ENCODE measurements at places on chromosomes 6 and 20.

DNA sequence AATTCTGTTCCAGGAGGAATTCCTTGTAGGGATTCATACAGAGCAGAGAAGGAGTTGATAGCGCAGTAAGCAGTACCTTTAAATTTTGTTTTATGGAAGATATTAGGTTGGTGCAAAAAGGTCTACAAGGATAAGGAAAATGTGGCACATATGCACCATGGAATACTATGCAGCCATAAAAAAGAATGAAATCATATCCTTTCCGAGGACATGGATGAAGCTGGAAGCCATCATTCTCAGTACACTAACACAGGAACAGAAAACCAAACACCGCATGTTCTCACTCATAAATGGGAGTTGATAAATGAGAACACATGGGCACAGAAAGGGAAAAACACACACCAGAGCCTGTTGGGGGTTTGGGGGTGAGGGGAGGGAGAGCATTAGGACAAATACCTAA, 37.4 kb upstream of the TXLNB start:
- no peaks in the 10 kb centered on the region for H3K36me3 ChIP-seq
- no peak for DNase-seq
- H3K4me1 ChIP-seq: no peaks in the 10 kb centered on the region
- no peak overlapping the region for H3K27ac ChIP-seq
- H3K27me3 ChIP-seq: no peaks in the 10 kb centered on the region

GRCh38 chr6:5045416-5045815, 39.7 kb upstream of the PPP1R3G start:
- H3K4me1 ChIP-seq: no peaks in the 10 kb centered on the region
- no peak overlapping the region for H3K27ac ChIP-seq
- H3K4me3 ChIP-seq: no peak overlapping the region
- DNase-seq: no peak
- H3K27me3 ChIP-seq: no peaks in the 10 kb centered on the region
- no peaks in the 10 kb centered on the region for H3K36me3 ChIP-seq

DNA sequence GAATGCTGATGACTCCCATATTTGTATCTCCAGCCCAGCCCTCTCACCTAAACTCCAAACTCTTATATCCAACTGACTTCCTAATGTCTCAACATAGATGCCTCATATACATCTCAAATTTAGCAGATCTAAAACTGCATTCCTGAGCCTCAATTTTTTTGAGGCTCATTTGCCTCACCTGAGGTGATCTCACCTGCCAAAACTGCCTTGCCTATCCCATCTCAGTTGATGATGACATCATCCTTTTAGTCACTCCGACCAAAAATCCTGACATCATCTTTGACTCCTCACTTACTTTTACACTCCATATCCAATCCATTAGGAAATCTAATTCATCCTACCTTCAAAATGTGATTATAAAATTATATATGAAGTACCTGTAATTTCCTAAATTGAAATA, 25.6 kb upstream of the SLPI start:
- H3K27ac ChIP-seq: no peak overlapping the region
- H3K4me3 ChIP-seq: no peak overlapping the region
- no peaks in the 10 kb centered on the region for H3K4me1 ChIP-seq
- no peak for DNase-seq

DNA sequence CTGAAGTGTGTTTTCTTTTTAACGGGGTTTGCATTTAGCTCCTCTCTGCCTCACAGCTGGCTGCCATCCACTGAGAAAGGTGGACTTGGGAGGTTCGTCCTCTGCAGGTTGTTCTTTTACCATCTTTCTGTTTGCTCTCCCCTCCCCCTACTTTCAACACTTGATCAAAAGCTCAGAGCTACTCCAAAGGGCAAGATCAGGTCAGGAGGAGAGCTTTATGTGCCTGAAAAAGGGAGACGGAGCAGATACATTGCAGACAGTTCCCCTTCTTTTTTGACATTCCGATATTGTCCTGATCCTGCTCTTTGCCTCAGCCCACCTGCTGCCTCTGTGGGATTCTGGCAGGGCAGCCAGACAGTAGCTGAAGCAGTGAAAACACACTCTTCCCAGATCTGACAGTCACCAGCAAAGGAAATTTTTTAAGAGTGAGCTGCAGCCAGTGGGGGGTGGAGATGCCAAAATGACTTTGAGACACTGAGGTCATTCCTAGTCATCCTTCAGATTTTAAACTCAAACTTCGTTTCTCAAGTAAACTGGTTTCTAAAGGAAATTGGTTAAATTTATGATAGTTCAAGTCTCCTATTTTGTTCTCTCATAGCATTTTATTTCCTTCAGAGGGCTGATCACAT, 26.5 kb downstream of the SMLR1 start:
- H3K4me1 ChIP-seq: peaks cover 13% of the 10 kb centered on the region
- no peak overlapping the region for H3K27ac ChIP-seq
- DNase-seq: no peak

DNA sequence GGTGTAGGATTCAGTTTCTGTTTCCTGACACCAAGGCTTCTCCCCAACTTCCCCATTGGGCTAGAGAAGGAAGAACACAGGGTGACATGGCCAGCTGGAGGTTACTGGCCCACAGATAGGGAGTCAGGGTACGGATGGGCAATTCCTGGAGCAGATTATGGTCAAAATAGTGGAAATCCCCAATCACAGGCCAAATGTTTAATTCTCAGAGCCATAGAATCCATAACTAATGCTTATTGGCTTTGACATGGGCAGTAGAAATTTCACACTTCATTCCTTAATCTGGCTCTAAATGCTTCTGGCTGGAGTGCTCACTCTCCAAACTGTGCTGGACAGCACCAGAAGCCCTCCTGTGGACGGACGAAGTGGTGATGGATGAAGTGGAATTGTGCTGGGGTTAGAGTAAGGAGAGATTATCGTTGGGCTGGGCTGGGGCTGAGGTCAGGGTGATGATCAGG, 887 bp downstream of the SIGLEC1 start:
- no peaks in the 10 kb centered on the region for H3K27me3 ChIP-seq
- no peaks in the 10 kb centered on the region for H3K4me1 ChIP-seq
- H3K4me3 ChIP-seq: no peak overlapping the region
- DNase-seq: no peak

DNA sequence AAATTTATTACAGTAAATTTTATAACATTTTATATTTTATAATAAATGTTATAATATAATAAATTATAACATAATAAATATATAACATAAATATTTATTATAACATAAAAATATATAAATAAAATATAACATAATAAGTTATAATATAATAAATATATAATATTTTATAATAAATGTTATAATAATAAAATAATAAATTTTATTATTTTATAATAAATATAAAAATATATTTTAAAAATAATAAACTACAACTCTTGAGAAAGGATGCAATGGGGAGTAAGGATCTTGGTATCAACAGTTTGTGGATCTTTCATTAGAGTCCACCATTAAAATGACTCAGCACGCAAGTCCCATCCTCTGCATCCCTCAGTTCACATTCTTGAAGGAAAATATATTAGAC, 312.6 kb downstream of the MEI4 start:
- H3K27me3 ChIP-seq: no peaks in the 10 kb centered on the region
- no peak overlapping the region for H3K4me3 ChIP-seq
- H3K27ac ChIP-seq: no peak overlapping the region

GRCh38 chr6:168384045-168385036, 56.6 kb upstream of the SMOC2 start:
- no peaks in the 10 kb centered on the region for H3K36me3 ChIP-seq
- H3K4me3 ChIP-seq: no peak overlapping the region
- H3K27me3 ChIP-seq: no peaks in the 10 kb centered on the region
- H3K27ac ChIP-seq: no peak overlapping the region
- no peaks in the 10 kb centered on the region for H3K4me1 ChIP-seq

GRCh38 chr6:113464960-113465359, 392.2 kb upstream of the MARCKS start:
- no peak overlapping the region for H3K4me3 ChIP-seq
- DNase-seq: no peak
- H3K4me1 ChIP-seq: no peaks in the 10 kb centered on the region

DNA sequence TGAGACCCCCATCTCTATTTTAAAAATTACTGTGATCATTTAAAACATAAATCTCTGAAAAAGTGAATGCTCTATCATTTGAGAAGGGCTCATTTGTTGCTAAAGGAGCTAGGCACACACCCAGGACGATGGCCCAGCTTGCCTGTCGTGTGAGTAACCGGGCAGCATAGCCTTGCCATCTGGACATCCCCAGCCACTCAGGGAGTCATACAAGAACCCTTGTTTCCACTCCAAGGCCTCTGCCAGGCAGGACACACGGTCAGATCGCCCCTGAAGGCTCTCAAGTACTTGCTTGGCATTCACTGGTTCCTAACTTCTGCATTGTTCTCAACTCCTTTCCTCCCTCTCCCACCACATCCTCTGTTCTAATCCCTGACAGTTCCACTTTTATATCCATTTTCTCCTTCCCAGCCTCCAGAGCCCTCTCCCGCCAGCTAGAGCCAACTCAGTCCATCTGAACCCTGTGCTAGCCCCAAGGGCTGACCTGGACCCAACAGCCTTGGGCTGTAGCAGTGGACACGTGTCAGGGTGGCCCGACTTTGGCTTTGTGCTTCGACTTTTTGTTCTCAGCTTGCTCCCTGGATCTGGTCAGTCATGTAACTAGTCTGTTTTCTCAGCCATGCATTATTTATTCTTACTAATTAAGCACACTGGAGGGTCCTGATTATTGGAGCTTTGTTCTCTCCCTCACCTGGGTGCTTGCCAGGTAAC, 15.7 kb upstream of the EZR start:
- peaks cover 2% of the 10 kb centered on the region for H3K4me1 ChIP-seq
- no peaks in the 10 kb centered on the region for H3K36me3 ChIP-seq
- no peaks in the 10 kb centered on the region for H3K27me3 ChIP-seq

GRCh38 chr20:10536531-10536930, 101.4 kb downstream of the SLX4IP start:
- H3K4me1 ChIP-seq: peaks cover 3% of the 10 kb centered on the region
- no peak overlapping the region for H3K27ac ChIP-seq
- H3K27me3 ChIP-seq: no peaks in the 10 kb centered on the region
- H3K4me3 ChIP-seq: no peak overlapping the region
- DNase-seq: peak; percentile 47
- H3K36me3 ChIP-seq: no peaks in the 10 kb centered on the region

- no peaks in the 10 kb centered on the region for H3K27me3 ChIP-seq
- no peak overlapping the region for H3K27ac ChIP-seq
- no peaks in the 10 kb centered on the region for H3K36me3 ChIP-seq
- H3K4me1 ChIP-seq: no peaks in the 10 kb centered on the region
- H3K4me3 ChIP-seq: no peak overlapping the region
These were observed 28.5 kb downstream of the HDDC2 start for GRCh38 chr6:125273251-125273650.

DNA sequence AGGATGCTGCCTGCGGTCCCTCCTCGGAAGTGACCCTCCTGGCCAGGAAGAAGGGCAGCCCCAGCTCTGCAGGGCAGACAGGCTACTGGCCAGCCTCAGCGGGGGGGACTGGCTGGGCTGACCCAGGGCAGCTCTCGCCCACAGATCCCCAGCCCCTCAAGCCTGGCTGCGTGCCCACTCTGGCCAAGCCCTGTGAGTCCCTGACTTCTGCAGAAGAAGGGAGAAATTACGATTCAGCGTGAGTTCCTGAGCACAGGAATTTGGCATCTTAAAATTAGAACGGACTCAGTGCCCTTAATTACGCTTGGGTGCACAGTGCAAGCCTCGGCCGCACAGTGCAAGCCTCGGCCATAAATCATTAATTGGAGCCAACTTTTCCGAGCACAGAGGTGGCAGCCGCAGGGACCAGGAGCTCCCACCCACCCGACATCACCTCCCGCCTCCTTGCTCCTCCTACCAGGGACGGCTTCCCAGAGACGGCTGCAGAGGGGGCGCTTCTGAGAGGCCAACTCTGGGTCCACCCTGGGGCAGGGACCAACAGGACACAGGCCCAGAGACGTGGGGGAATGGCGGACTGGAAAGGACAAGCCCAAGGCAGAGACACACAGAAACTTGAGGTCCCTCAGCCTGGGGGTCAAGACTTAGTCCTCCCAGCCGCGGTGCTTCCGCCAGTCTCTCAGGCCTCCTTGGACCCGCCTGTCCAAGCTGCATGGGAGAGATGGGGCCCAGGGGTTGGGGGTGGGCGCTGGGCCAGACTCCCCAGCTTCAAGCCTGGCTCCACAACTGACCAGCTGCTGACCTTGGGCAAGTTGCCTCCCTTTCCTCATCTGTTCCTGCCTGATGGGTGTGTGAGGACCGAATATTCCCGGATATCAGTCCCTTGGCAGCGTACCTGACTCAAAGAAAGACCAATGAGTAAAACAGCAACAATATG, 165.4 kb downstream of the TAF4 start:
- H3K27ac ChIP-seq: no peak overlapping the region
- no peaks in the 10 kb centered on the region for H3K4me1 ChIP-seq
- no peak overlapping the region for H3K4me3 ChIP-seq
- H3K27me3 ChIP-seq: no peaks in the 10 kb centered on the region
- no peaks in the 10 kb centered on the region for H3K36me3 ChIP-seq

- no peak overlapping the region for H3K27ac ChIP-seq
- H3K4me3 ChIP-seq: no peak overlapping the region
- no peaks in the 10 kb centered on the region for H3K36me3 ChIP-seq
- DNase-seq: no peak
- no peaks in the 10 kb centered on the region for H3K4me1 ChIP-seq
These were observed 40.2 kb upstream of the CRISP1 start for GRCh38 chr6:49906526-49906925.

GRCh38 chr6:54935739-54936138, 89.2 kb downstream of the FAM83B start:
- no peaks in the 10 kb centered on the region for H3K4me1 ChIP-seq
- no peaks in the 10 kb centered on the region for H3K27me3 ChIP-seq
- DNase-seq: no peak
- H3K36me3 ChIP-seq: no peaks in the 10 kb centered on the region
- H3K27ac ChIP-seq: no peak overlapping the region

DNA sequence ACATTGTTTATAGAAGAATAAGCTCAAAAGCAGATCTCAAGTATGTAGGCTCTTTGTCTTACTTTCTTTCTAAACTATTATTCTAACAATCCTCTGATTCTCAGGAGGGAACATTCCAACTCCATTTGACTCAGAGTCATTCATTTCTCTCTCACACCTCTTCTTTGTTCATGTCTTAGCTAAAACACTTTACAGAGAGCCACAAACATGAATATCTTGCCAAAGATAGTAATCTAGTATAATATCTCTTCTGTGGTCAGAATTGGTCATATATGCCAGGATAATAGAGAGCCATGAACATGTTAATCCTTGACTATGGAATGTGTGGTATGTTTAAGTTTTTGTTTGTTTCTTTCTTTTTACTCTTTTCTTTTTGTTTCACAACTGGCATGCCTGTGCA, 456.0 kb upstream of the PTCHD4 start:
- no peaks in the 10 kb centered on the region for H3K27me3 ChIP-seq
- H3K36me3 ChIP-seq: no peaks in the 10 kb centered on the region
- no peak overlapping the region for H3K4me3 ChIP-seq
- H3K4me1 ChIP-seq: peaks cover 6% of the 10 kb centered on the region
- no peak for DNase-seq
- H3K27ac ChIP-seq: no peak overlapping the region

DNA sequence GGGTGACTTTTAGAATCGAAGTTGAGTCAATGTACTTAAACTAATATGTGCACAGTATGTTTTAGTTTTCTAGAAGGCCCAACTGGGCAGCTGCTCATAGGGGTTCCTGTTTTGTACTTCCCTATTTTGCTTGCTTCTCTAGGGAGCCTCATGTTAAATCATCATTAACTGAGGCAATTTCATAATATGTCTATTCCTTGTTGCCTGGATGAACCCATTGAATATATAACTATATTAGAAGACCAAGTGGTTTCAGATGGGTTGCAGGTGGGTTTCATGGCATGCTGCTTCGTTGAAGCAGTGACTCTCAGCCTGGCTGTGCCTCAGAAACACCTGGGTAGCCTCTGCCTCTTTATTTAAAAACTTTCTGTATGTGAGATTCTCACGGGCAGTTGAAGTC, 22.2 kb downstream of the CARMIL1 start:
- H3K36me3 ChIP-seq: no peaks in the 10 kb centered on the region
- H3K4me3 ChIP-seq: no peak overlapping the region
- H3K27ac ChIP-seq: no peak overlapping the region
- H3K4me1 ChIP-seq: no peaks in the 10 kb centered on the region
- H3K27me3 ChIP-seq: no peaks in the 10 kb centered on the region

Measured in H1 (cell line).